ENCODE measurements at places on chromosomes 5 and 9. TPM values are rescaled to one million over a fixed set of nuclear protein-coding genes. Genes with fewer than 3 reads are reported as not detected.

GAPT gene
- total RNA-seq = not detected

- DNase-seq = no peak
Measured at GRCh38 chr9:130590305-130590704, 10.9 kb downstream of the FUBP3 start.

GRCh38 chr9:133114886-133115603 lies 6.0 kb downstream of the RALGDS start:
- DNase-seq = no peak

RASEF gene
- 0.33 TPM for total RNA-seq

DNA sequence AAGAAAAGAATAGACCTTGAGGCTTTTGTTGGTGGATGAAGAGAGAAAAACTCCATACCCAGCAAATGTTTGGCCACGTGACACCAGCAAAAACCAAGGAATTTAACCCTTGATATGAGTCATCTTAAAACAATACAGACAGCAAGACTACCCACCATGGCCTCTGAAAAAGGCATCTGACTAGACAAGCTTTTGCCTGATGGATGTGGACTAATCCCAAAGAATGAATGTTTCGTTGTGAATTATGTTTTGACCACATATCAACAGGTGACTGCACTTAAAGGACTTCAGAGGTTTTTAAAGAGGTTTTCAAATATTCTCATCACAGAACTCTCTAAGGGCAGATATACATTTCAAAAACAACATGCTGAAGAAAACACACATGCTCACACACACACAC lies 33.0 kb upstream of the SLC1A3 start:
- peak; percentile 64 for DNase-seq

- DNase-seq = peak; percentile 82
Measured at GRCh38 chr5:145587710-145588109, 247.4 kb downstream of the PRELID2 start.

TSLP gene
- 0.30 TPM for total RNA-seq

FOXD4L4 gene
- 0.42 TPM for total RNA-seq

DNA sequence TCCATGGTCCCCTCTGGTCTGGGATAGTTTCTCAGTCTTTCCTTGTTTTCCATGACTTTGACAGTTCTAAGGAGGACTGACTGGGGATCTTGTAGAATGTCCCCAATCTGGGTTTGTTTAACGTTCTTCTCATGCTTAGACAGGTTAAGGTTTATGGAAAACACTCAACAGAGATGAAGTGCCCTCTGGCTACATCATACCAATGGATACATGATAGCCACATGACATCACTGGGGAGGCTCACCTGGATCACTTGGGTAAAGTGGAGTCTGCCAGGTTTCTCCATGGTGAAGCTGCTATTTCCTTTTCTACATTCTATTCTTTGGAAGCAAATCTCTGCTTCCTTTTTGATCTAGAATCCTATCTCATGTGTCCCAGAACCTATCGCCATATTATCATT lies 23.8 kb upstream of the ALDH1B1 start:
- no peak for DNase-seq

GRCh38 chr5:137122075-137122474 lies 377.1 kb downstream of the SPOCK1 start:
- no peak for DNase-seq

DNA sequence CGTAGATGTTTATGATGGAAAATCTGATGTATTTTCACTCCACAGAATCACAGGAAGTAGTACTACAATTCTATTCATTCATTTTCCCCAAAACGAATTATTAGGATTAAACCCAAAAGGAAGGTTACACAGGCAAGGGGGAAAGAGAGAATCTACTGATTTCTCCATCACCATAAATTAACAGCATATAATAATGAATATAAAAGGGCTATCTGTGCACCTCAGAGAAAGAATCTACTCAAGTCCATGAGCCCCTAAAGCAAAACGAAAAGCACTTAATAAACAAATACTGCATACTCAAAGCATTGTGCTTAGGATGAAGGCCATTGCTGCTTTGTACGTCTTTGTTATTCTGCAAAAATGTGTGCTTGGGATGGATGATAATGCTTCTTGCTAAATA lies 740.5 kb upstream of the SEMA6A start:
- DNase-seq = no peak

COL15A1 gene
- total RNA-seq = 0.74 TPM
